ENCODE measurements at places on chromosomes 6 and 20.

- no peak for DNase-seq
Measured at GRCh38 chr6:134631398-134631924, 313.5 kb upstream of the SGK1 start.

- peak; percentile 66 for DNase-seq
Measured at GRCh38 chr6:17381424-17382147, 11.8 kb upstream of the CAP2 start.

- DNase-seq, result no peak
Measured at GRCh38 chr20:61447952-61448351, 195.9 kb downstream of the CDH4 start.

DNA sequence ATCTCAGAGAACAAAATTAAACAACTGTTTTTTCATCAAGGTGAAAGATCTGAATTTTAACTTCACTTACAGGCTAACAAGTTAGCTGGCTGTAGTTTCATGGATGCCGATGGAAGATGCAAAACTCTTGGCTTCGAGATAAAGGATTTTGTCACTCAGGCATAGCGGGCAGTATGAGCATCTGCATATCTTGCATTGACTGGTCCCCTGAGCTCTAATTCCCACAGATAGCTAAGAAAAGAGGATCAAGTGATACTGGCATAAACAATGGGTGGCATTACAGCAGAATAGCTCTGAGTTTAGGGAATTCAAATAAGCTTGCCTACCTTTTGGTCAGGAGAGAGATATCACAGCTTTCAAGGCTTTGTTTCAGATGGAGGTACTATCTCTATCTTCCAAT is 1.8 kb upstream of the CLVS2 start:
- no peak for DNase-seq

DNA sequence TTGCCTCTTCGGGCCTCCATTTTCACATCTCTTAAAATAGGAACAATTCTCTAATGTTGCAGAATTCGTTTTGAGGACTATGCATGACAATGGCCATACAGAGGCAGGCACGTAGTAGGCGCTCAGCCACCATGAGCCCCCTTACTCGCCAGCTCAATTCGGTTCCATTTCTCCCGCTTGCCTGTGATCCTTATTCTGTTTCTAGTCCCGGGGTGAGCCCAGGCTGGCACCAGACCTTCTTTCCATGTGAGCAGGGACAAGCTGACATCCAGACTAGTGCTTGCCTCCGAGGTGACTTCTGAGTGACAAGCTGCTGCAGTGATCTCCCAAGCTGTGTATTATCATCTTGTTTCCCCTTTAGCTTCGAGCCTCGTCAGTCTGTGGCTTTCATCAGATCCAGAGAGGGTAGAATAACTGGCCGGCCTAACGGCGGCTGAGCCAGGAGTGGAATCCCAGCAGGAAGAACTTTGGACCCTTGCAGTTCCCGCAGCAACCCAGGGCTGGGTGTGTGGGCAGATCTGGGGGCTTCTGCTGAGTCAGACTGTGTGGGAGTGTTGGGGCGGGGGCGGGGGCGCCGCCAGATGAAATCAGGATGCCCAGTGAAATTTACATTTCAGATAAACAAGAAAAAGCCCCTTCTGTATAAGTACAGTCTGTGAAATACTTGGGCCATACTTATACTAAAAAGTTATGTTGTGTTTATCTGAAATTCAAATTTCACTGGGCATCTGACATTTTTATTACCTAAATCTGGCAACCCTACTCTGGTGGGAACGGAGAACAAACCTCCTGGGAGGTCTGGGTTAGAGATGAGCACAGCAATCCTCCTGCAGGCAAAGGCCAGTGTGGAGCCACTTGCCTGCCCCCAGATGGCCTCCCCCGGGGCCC is 10.9 kb downstream of the BANF2 start:
- peak; percentile 18 for DNase-seq

DNA sequence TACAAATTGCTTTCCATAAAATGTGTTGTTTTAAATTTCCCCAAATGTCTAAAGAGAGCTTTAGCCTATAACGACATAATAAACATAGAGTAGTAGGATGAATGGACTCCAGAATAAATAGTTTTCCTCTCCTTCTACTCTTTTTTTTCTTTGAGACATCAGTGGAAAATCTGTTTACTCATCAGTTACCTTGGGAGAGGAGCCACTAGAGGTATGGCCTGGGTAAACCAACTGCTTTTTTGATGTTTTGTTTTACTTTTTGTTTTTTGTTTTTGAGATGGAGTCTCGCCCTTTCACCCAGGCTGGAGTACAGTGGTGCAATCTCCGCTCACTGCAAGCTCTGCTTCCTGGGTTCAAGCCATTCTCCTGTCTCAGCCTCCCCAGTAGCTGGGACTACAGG is 8.3 kb upstream of the TGM3 start:
- DNase-seq, result no peak

GRCh38 chr6:95574811-95575210 is 2.5 kb upstream of the MANEA start:
- DNase-seq, result peak; percentile 7

DNA sequence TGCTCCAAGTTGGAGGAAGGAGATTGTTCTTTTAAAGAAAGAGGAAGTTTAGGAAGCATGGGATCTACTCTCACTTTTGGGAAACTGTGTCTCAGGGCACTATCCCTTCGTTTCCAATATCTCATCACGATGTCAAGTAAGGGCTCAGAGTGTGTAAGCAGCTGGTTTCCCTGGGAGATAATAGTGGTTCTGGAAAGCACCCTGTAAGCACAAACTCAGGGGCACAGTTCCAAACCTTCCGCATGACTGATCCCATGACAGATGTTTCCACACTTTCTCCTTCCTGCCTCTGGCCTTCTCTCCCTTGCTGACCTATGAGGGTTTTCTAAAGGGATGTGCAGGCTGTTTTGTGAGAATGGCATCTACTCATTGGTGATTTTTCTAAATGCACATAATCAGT is 33.9 kb downstream of the ADTRP start:
- DNase-seq, result peak; percentile 73

- DNase-seq, result peak; percentile 56
Measured at GRCh38 chr6:111761783-111762312, 111.4 kb downstream of the FYN start.
